ENCODE measurements at places on chromosomes 1 and 21.

DNA sequence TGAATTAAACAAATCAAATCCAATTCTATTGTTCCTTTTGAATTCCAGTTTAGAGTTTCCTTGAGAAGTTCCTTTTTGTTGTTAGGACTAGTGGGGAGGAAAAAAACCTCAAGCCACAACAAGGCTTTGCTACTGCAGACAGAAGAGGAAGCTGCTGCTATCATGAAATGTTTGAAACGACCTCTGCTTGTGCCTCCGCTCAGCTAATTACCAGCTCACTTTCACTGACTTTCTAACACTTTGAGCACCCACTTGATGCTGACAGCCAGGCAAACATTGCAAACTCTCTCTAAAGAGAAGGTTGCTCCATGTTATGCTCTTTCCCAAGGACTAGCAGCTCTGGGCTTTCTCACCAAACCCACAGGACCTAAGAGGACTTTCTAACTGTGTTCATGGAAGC lies 203.9 kb upstream of the PROX1 start:
- DNase-seq, result no peak

DNA sequence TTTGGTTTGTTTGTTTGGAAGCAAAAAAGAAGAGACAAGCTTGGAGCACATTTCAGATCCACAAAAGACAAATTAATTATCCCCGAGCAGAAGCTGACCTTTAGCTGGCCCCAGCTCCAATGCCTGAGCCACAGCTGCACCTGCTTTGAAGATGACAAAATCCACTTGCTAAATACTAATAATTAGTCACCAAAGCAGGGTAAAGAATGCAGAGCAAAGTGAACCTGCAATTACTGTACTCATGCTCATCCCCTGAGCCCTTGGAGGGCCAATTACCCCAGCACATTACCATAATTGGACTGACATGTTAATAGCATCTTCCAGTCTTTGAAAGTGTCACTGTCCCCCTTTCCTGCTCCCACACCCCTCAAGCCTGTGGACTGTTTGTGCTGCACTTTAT lies 38.2 kb upstream of the KCND3 start:
- peak; percentile 72 for DNase-seq

- DNase-seq, result no peak
Observed at GRCh38 chr1:242189591-242189990, 190.7 kb upstream of the MAP1LC3C start.

DNA sequence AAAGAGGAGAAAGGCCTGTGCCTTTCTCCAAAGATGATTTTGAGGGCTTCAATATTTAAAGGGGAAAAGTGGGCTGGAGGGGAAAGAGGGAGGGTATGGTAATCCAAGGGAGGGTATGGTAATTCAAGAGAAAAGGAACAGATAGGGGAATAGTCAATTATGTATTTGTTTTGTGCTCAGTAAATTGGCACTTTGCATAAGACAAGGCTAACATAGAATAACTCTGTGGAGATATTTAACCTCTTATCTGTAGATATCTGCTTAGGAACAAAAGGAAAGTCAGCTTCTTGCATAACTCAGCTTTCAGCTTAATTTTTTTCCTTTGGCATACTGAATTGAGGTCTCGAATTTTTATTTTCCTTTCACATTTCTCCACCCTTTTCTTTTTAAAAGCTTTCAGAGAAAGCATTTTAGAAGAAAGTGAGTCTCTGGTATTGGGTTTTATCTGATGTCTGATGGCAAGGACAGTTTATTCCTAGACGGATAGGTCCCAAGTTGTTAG lies 119.9 kb upstream of the F3 start:
- DNase-seq, result no peak

GRCh38 chr1:20216574-20216973 lies 30.3 kb upstream of the PLA2G2C start:
- no peak for DNase-seq

- DNase-seq, result no peak
Observed at GRCh38 chr1:63896755-63897154, 122.9 kb downstream of the ROR1 start.

GRCh38 chr1:192601143-192601542 lies 25.6 kb downstream of the RGS1 start:
- no peak for DNase-seq

DNA sequence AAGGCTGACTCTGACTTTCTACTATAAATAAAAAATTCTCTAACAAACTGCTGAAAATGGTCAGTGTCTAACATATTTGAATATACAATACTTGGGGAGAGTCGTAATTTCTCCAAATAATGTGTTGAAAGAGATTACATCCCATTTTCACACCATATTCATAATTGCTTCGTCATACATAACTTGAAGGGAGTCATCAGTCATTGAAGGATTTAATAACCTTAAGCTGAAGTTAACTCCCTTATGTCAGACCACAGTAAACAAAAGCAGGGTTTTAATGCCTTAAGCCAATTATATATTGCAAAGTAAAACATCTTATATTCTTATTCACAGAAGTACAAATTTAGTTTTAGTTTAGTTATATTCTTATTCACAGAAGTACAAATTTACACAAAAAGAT lies 129.9 kb downstream of the RERE start:
- no peak for DNase-seq

DNA sequence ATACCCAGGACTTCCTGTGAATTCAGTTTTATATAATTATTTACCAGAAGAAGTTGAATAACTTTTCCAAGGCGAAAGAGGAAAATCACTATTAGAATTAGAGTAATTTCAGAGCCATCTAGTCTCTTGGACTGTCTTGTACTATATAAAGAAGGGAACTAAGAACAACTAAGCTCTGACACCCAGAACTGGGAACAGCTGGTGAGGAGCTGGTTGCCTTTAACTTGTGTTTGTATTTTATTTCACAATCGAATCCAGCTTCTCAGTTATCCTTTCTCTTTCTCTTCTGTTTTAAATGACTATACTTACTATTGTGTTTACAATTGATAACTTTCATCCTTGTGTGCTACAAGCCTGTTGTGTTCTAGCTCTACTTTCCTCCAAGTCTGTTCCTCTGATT lies 8.4 kb downstream of the SNX27 start:
- DNase-seq, result no peak

- DNase-seq, result no peak
Observed at GRCh38 chr1:30313584-30313983, 409.8 kb downstream of the MATN1 start.

DNA sequence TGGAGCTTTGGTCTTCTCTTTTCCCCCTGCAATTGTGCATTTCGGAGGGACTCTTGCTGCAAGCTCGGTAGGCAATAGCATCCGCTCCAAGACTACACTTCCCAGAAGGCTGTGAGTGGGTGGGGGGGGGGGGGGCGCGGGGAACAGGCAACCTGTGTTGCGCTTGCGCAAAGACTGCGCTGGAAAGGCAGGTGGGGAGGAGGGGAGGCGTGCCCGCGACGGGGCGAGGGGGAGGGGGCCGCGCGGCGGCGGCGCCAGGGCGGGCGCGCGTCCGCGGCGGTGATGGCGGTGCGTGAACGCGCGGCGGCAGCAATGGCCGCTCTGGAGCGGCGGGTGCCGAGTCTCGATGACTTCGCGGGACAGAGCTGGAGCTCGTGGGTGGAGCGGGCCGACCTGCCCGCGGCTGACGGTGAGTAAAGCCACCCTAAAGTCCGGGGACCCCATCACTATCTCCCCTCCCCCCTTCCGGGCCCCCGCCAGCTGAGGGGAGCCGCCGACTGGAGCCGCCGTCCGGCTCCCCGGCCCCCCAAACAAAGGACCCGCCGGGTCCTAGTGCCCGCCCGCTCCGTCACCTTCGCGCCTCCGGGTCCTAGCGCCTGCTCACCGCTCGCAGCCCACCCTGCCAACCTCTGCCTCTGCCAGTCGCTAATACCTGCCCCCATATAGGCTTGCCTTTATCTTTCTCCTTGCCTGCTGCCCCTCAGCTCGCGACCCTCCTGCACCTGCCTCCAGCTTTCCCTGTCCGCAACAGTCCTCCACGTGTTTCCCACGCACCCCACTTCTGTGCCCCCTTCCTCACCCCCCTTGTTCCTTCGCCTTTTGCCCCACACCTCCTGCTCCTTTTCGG lies at the start of gene ATXN7L2:
Gene ATXN7L2, plus strand, starts transcription at position 234 of the 847 bp plus-strand sequence. Its CDS starts 49 bp downstream, at position 283.
- peak; percentile 88 for DNase-seq

GRCh38 chr21:33281096-33281652 lies 15.0 kb downstream of the IL10RB start:
- no peak for DNase-seq

DNA sequence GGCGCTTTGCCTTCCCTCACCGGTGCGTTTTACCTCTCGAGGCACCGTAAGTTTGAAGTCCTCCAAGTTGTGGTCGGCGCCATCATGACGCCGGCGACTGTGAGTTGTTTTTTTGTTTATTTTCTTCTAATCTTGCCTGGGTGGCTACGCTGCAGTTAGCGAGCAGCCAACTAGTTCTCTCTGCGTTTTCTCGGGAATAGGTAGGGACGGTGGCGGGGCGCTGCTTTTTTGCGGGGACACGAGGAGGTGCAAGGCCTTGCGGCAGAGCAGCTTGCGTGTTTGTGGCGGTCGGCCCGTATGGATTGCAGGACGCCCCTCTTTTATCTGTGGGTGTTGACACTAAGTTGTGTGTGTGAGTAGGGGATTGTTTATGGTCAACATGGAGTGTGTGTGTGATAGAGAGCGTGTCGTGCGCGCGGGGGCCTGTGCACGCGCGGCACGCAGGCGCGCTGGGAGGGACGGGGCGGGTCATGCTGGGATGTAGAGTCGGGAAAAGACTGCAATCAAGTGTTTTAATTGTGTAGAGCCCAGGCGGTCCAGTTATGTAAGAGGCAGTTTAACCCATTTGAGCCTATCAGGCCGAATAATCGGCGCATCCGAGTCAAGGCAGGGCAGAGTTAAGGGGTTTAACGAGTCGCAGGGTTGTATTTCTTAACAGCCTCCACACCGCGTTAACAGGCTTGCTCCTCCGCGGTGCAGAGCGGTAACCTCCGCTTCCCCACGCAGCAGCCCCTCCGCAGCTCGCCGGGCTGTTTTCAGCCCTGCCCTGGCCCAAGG lies 1.2 kb upstream of the NEGR1 start:
- DNase-seq, result peak; percentile 64

DNA sequence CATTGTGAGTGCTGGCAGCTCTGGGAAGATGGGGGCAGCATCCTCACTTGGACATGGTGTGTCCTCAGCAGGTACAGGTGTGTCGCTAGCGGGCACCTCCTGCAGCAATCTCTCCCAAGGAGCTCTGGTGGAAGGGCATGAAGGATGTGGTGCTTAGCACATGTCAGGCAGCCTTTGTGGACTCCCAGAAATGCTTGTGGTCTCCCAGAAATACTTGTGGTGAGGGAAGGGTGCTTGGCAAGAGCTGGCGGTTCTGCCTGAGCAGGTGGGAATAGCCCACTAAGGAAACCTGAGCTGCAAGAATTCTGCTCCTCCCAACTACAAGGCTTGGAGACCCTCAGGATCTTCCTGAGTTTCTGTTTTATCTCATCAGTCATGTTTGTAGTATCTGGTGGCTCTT lies 371.6 kb downstream of the PRDM2 start:
- no peak for DNase-seq

DNA sequence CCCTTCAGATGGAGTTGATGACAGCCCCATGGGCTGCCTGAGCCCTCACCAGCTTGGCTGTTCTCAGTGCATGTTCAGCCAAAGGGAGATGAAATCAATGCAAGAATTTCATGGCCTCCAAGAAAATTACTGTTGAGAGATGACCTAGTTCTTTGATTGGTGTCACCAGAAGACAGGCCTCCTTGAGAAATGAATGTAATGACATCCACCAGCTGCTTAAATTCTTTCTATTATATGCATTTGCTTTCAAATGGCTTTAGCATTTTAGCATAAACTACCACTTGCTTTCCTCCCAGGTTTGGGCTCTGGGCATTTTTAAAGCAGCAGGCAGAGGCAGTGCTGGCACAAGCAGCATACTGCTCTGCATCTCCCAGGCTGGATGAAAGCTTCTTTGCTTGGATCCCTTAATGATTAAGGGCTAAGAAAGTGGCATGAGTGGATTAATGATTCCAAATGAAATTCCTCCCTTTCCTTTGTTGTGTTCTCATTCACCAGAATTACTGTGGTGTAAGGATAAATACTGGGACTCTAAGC lies 278.4 kb downstream of the ZNF326 start:
- no peak for DNase-seq

DNA sequence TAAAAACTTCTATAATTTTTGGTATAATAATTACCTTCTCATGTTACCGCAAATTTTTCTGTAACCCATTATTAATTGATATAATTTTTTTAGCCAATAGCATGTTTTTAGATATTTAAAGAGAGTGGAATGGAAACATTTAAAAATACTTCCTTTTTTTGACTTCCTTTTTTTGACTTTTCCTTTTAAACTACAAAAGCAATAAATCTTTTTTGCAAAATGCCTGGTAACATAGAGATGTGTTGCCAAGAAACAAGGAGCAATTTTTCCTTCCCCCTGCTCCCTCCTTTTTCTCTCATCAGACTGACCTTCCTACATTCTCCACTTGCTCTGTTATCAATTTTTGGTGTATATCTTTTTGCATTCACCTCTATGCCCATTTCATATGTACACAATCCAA lies 666.2 kb downstream of the ADGRL2 start:
- DNase-seq, result no peak

DNA sequence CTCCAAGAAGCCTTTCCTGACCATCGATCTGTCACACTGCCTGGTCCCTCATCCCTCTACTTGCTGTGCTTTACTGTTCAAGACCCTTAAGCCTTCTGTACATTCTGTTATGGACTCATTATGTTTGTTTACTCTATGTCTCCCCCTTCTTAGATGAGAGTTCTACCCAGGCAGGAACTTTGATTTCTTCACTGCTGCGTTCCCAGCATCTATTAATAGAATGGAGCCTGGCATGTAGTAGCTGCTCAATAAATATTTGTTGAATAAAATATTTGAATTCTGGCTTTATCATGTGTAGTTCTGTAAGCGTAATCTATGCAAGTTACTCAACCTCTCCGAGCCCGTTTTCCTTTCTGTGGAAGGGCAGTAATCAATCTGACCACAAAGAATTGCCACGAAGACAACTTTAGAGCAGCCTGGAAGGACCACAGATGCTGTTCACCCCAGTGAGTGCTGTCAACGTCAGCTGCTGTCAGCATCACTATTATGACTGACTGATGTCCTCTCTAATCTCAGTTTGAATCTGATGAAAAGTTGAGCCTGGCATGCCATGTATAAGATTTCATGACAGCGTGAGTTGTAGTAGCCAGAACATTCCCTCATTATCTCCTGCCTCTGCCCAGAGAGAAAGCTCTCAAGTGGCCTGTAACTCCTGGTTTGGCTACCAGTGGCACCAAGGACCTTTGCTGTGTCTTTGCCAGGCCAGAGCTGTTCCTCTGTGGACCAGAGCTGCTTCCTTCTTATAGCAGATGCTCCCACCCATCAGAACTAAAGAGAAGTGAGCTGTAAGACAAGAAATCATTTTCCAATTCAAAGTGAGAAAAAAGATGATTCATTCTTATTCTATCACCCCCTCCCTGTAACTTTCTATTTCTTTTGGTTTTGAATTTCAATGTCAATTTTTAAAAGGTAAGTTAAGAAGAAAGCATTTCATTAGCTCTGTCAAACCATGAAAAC lies 94.5 kb downstream of the PRDM2 start:
- DNase-seq, result no peak

GRCh38 chr21:39083377-39084008 lies 99.8 kb downstream of the PSMG1 start:
- no peak for DNase-seq

DNA sequence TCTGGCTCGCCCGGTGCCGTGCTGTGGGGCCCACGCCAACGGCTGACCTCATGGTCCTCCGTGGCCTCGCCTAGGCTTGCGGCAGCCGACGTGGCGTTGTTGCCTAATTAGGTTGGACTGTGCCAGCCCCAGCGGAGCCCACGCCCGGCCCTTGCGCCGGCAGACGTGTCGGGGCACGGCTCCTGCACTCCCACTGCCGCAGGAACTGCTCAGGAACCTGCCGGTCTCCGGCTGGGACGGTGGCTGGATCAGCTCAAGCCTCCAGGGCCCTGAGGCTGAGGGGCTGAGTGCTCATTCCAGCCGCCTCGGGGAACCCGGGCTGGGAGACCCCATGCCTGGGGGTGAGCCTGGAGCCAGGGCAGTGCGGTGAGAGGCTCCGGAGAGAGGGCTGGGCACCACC lies 16.1 kb upstream of the PEX10 start:
- no peak for DNase-seq

Measured in NCI-H1930 (cell line).